Cerebellar cortex (tissue), 1 donor: ENCODE measurements at places on chromosomes 16 and 17.
A peak's percentile ranks its signal among the peaks of the same experiment; 100 is the strongest.

- DNase-seq = no peak
These were observed 1.3 kb downstream of the NTAN1 start for GRCh38 chr16:15054357-15055140.

- DNase-seq = no peak
These were observed 150.8 kb downstream of the C16orf78 start for GRCh38 chr16:49524216-49524946.

DNA sequence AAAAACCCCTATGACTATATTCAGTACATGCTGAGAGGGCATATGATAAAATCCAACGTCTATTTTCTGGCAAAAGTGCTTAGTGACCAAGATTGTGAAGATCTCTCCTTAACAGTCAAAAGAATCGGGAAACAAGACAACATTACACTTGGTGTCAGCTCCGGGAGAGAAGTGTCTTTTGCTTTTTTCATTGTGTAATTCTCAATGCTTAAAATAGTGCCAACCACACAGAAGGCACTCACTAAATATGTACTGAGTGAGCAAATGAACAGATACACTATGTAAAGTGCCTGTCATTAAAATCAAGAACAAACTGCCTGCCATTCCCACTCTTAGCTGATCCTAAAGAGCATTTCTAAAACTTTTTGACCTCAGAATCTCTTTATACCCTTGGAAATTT is 34.1 kb downstream of the VPS53 start:
- peak; percentile 62 for DNase-seq

GRCh38 chr16:85680352-85680944 is 8.3 kb downstream of the GINS2 start:
- DNase-seq = no peak

DNA sequence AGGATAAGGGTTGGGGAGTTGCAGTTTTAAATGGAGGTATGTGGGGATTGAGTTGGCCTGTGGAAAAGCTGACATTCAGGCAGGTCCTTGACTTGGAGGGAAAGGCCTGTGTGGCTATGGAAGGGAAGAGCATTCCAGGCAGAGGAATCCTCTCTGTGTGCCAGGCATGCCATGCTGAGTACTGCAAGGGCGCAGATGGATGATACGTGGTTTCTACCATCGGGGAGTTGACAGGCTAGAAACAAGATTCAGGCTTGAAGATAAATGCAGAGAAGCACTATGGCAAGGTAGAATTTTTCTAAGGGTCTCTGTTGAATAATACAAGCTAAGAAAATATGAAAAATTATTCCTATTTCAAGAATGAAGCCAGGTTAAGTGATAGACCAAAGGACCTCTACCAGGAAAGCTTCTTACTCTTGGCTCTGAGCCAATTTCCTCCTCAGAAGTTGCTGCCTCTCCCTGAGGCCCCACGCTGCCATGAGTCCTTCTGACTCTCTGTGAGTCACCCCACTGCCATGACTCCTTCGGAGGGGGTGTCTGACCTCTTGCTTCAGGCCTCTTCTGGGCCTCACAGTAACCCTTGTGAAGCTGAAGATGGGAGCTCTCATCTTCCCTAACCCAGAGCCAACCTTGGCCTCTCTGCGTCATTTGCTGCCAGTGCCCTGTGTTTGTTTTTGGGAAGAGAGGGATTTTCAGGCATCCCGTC is 75.8 kb downstream of the WNT3 start:
- DNase-seq = peak; percentile 68

GRCh38 chr16:58197314-58198012 is 443 bp downstream of the CSNK2A2 start:
- no peak for DNase-seq

DNA sequence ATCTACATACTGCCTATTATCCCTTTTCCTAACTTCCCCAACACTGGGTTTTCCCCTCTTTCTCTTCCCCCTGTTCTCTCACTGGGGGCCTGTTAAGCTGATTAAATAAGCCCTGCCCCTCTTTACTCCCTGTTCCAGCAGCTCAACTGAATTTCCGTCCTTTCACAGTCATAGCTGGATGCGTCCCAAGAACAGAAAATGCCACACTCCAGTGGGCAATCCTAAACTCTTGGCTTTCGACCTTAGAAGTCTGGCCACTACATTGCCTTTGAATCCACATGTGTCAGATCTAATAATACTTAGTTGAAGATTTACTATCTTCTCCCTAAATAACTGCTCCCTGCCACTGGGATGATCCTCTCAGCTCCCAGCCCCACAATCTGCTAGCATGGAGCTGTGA is 34.5 kb downstream of the KCNJ16 start:
- DNase-seq = no peak

DNA sequence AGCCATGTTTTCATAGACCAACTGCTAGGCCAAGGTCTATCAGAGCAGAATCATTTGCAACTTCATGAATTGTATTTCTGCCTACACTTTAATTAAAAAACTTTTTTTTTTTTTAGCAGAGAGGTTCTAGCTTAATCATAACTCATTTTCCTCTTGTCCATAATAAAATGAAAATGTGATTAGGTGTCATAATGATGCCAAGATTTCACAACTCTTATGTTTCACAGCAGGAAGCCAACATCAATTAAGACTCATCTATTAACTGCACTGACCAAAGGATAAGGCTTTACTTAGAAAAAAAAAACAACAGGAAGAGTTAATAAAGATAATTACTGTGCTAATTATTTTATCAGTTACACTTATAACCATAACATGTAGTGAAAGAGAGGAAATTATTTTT is 18.9 kb upstream of the RNF43 start:
- DNase-seq = no peak

DNA sequence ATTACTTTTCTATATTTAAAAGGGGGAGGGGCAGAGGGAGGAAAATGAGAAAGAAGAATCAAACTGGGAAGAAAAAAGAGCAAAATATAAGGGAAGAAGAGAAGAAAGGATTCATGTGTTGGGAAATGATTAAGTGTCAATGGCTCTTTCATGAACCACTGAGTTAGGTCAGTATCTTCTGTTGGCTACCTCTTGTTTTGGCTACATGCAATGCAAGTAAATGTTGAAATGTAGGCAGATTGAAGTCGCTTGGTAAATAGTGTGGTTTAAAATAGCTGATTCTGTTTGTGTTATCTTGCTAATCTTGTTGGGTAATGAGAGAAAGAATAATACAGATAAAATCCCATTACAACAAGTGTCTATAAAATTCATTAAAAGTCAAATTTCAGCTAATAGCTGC is 27.2 kb downstream of the COX11 start:
- DNase-seq = no peak

DNA sequence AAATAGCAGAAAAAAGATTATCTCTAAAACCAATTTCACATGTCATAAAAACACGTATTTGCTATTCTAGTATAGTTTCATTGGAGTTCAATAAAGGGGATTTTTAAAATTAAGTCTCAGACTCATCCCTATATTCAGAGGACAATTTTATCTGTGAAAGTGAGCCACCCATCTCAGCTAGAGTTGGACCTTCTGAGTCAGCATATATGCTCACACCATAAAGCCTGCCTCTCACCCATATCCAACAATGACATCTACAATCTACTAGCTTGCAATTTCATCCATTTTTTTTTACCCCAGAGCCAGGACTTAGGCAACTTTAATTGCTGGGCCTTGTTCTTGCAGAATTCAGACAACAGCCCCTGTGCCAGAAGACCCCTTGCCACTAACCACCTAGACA is 165.3 kb upstream of the DYNLRB2 start:
- DNase-seq = no peak

GRCh38 chr17:17792551-17793377 is 44.0 kb downstream of the SREBF1 start:
- peak; percentile 56 for DNase-seq

GRCh38 chr16:78641433-78641832 is 542.0 kb downstream of the WWOX start:
- DNase-seq = no peak

- DNase-seq = no peak
These were observed 2.4 kb downstream of the PRPSAP2 start for GRCh38 chr17:18860161-18860972.

DNA sequence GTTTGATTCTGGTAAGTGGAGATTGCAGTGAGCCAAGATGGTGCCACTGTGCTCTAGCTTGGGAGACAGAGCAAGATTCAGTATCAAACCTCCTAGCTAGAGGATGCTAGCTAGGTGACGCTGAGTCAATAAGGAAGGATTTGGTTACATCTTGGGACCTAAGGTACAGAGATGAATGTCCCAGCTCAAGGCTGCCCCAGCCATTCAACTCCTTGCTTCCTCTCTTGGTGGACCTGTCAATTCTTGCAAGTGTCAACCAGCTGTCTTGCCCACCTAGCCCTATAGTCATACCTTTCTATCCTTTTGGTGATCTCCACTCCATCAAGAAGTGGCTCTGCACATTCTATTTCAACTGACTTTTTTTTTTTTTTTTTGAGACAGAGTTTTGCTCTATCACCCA is 1.4 kb upstream of the MILR1 start:
- DNase-seq = no peak

GRCh38 chr16:10412935-10413601 is 27.2 kb downstream of the ATF7IP2 start:
- DNase-seq = no peak

DNA sequence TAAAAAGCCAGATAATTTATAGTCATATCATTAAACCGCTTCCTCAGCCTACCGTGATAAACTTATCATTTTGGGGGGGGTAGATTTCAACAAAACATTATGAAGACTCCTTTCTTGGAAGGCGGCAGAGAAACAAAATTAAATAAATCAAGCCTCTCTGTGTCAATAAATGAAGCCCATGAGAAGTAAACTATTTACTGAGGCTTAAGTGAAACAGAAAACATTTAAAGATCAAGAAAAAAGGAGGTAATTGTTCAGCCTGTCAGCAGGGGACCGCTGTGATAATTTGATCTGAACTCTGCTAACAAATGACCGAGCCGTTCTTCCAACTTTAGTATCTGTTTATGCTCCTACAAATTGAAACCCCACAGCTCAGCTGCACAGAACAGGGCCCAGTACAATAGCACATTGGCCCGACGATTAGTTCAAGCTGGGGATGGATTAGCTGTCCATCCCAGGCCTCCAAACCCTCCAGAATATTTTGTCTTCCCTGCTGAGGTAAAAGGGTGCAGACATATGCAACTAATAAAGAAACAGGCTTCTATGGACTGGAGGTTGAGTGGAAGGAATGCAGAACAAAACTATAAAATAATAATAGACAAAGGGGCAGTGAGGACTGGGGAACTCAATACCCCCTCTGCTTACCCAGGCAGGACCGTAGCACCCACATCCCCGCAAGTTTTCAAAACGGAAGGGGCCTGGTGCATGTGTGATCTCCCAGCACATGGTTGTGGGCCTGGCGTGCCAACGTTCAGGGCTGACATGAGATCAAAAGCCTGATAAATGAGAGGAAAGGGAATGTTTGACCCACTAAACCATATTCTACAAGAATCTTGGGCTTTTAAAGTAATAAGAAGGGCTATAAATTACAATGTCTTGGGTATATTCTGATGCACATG is 298.1 kb upstream of the IRX5 start:
- no peak for DNase-seq

- DNase-seq = no peak
These were observed 185.7 kb downstream of the IRX5 start for GRCh38 chr16:55116165-55116920.

- DNase-seq = no peak
These were observed 102.9 kb upstream of the TOX3 start for GRCh38 chr16:52649870-52650269.

DNA sequence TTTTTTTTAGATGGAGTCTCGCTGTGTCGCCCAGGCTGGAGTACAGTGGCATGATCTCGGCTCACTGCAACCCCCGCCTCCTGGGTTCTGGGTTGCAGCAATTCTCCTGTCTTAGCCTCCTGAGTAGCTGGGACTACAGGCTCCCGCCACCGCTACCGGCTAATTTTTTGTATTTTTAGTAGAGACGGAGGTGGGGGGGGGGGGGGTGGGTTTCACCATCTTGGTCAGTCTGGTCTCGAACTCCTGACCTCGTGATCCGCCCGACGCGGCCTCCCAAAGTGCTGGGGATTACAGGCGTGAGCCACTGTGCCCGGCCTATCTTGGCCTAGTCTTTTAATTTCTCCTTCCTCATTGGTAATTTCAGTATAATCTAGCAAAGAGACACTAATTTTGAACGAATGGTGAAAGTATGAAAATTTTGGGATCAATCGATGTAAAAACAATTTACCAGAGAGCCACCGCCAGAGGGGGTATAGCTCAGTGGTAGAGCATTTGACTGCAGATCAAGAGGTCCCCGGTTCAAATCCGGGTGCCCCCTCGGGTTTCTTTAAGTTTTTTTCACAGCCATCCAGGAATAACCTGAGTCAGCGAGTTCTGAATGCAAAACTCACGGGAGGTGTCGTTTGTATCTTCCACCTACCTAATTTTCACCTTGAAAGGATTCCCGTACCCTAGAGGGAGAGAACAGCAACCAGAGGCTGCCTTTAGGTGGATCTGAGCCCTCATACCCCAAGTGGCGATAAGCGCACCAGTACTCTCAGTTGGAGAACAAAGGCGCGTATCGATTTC is 2.5 kb upstream of the LASP1 start:
- DNase-seq = peak; percentile 84

DNA sequence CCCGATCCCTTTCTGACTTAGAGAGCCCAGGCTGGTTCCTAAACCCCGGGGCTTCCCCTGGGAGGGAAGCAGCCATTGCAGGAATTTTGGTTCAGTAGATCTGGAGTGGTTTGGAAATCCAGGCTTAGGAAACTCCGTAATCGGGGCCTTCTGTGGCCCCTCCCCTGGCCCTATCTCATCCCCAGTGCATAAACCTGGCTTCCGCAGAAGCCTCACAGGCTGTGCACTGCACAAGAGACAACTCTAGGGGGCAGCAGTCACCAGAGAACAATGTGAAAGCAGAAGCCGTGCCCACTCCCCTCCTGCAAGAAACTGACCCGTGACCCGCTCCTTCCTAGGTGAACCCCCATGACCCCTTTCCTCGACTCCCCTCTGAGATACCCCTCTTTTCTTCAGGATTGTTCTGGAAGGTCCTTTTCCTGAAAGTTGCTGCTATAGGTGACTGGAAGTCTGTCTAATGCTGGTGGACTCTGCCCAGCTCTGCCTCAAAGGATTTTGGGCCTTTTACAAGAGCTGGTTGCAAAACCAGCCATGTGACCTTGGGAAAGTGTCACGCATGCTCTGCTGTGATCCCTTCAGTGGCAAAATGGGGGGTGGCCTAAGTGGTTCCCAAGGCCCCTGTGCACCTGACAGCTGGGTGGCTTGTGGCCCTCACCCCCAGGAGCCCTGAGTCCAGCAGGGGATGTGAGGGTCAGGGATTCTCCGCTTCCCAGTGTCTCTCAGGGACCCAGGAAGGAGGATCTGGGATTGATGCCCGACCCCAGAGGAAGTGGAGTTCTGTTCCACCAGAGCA is 14.4 kb downstream of the GUCY2D start:
- peak; percentile 50 for DNase-seq

DNA sequence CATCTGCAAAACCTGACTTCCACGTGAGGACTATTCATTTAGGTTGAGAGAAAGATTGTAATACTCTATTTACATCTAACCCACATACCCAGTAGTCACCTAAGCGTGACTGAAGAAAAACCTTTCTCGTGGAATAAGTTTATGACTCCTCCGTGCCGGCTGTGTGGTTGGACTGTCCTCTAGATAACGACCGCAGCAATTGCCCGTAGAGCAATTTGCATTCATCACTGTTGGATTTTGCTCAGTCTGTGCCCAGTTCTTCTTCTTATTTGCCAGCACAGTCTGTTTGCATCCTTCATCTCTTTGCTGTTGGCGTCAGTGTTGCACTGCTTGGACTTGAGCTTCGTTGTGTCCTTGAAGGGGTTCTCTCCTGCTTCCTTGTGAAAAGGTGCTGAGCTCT is 131.3 kb downstream of the CYB561 start:
- DNase-seq = no peak
